DMS79 treated with DMSO at 0.1 percent for 48 hours (cell line): ENCODE measurements at places on chromosomes 4 and X.

GRCh38 chr4:178081896-178082295, 639.7 kb upstream of the AGA start:
- DNase-seq = no peak

DNA sequence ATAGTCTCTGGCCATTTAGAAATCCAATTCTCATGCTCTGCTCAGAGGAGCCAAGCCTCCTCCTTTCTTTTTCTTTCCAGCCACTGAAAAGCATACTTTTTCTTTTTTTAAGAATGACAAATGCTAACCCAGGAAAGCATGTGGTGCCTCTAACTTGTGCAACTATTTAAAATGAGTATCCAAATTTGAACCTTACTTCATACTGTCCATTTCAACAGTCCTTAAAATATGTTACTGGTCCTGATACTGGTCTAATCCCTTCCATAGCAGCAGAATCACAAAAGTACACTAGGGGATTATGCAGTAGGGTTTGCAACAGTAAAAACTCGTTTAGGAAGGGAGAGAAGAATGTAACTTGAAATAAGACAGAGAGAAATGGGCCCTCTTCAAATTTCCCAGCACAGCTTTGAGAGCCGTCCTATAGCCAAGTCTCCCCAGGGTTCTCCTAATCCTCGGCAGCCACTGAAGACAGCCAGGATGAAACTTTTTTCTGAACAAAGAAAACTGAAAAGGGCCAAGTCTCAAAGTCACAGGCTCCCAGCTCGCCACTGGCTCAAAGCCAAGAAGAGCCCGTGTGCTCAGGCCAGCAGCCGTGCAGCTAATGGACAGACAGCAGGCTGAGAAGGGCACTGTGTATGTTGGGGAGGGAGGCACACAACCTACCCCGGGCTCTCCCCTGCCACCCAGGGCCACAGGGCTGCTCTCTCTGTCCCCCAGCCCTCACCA, 39.5 kb downstream of the GPC4 start:
- DNase-seq = no peak

GRCh38 chr4:108454227-108454626, 166.1 kb upstream of the RPL34 start:
- no peak for DNase-seq

DNA sequence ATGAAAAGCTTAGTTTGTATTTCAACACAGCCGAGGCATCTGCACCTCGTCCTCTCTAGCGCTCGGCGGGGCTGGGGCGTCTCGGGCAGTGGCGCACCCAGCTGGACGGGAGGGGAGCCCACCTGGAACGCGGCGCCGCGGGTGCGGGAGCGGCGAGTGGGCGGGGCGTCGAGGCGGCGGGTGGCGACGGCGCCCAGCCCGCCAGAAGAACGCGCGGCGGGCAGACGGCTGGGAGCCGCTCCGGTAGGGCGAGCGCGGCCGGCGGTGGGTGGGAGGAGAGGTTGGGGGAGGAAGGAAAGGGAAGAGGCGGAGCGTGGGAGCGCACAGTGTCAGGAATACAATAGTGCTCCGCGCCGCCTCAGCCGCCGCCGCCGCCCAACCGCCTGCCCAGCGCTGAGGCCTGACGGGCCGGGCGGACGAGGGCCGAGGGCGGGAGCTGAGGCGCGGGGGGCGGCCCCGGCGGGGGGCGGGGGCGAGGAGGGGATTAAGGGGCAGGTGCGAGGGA, at the start of gene JADE3:
Gene JADE3, plus strand, starts transcription at position 324 of the 505 bp plus-strand sequence. CDS start 72,474 bp downstream, outside the sequence.
- DNase-seq = peak; percentile 10

- DNase-seq = no peak
Measured at GRCh38 chr4:109375778-109376414, 57.7 kb upstream of the SEC24B start.

DNA sequence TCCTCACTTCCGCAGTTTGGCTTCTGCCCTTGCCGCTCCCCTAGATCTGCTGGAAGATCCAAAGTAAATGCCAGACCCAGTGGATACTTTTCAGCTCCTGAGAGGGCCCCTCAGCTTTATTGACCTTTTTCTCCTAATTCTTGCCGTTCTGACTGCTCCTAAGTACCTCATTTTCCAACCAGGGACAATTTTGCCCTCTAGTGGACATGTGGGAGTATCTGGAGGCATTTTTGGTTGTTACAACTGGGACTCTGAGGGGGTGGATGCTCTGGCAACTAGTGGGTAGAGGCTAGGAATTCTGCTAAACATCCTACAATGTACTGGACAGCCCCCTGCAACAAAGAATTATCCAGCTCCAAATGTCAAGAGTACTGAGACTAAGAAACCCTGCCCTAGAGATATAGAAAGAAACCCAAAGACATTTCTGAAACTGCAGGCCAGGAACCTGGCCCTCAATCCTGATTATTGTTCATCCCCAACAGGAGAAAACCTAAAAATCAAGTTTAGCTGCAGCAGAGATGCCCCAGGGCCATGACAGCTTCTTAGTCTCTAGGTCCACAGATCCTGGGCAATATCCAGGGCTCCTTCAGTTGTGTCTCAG, 3.4 kb downstream of the TEX13B start:
- DNase-seq = peak; percentile 4

DNA sequence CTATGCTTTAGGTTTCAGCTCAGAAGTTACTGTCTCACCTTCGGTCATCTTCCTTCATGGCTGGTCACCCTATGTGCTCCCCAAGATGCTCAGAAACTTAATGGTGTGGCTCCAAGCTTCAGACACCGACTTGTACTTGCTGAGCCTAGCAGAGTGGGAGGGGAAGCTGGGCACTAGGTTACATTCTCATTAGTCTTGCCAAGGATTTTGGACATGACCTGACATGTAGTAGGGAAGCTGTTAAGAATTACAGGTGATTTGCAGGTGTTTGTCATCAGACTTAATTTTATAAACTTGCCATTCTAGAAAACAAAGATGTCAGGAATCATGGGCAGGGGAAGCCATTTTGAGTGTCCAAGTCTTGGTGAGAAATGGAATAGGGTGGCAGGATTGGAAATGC, 72.4 kb downstream of the CCNG2 start:
- no peak for DNase-seq

- DNase-seq = no peak
Measured at GRCh38 chrX:18389966-18390365, 35.4 kb upstream of the CDKL5 start.

- no peak for DNase-seq
Measured at GRCh38 chrX:140318296-140318695, 186.6 kb downstream of the SOX3 start.

DNA sequence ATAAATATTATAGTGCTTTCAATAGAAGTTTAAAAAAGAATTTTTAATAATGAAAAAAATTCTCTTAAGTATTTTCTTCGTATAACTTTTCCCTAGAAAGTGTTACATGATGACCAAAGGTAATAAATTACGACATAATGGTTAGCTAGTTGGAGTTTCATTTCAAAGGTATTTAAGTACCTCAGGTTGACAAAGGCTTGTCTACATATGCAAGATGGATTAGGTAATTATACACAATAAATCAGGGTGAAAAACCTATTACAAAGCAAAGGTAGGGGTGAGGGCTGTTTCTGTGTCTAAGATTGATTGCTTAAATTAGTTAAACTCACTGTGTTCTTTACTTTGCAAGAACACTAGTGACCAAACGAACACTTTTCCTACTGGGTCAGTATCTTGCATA, 508.5 kb upstream of the FAT1 start:
- DNase-seq = no peak

GRCh38 chr4:112023402-112023950, 121.8 kb upstream of the FAM241A start:
- no peak for DNase-seq

DNA sequence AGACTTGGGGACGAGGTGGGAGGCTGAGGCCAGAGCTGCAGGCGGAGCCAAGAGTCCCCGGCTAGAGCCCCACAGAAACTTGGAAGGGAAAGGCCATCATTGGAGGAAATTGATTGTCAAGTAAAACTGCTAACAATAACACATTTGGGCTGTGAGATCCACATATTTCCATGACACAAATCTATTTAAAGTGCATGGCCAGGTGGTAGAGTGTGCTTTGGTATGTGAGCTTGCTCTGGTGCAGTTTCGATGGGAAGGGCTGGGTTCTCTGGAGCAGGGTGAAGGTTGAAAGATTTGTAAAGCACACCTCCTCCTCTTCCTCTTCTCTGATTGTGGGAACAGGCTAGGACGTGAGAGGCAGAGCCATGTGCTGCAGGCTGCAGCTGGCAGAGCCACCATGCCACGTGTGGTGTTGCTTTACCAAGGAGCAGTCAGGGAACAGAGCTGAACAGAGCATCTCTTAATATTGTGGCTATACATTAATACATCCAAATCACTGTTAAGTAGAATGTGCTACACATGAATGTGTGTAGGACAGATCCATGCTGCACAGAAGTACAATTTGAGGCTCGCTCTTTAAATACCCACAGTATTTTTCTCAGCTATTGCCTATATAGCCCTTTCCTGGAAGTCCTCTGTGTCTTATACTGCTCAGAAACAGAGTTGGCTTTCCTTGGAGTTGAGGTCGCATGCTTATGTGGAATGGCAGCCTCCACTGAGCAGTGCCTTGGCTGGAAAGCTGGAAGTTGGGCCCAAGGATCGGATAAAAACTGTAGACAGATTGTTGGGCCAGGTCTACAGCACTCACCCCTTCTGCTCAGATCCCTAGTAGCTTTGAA, 37.7 kb downstream of the FHDC1 start:
- DNase-seq = no peak

- DNase-seq = no peak
Measured at GRCh38 chr4:1880332-1880731, 9.1 kb downstream of the NSD2 start.

DNA sequence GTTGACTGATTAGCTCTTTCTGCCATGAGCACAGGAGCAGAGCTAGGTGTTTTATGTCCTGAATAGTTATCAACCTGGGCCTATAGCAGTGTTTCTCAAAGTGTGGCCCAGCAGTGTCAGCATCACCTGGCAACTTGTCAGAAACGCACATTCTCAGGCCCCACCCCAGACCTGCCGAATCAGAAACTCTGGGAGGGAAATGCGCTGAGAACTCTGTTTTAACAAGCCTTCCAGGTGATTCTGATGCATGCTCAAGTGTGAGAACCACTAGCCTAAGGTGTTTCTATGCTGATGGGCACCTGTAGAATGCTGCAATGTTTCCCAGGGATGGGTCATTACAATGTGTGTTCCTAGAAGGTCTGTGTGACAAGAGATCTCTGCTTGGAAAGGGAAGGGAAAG, 257.5 kb downstream of the MID1IP1 start:
- DNase-seq = no peak

GRCh38 chrX:6095469-6095868, 133.2 kb downstream of the NLGN4X start:
- no peak for DNase-seq

GRCh38 chrX:7074148-7074907, 73.2 kb upstream of the STS start:
- DNase-seq = no peak

DNA sequence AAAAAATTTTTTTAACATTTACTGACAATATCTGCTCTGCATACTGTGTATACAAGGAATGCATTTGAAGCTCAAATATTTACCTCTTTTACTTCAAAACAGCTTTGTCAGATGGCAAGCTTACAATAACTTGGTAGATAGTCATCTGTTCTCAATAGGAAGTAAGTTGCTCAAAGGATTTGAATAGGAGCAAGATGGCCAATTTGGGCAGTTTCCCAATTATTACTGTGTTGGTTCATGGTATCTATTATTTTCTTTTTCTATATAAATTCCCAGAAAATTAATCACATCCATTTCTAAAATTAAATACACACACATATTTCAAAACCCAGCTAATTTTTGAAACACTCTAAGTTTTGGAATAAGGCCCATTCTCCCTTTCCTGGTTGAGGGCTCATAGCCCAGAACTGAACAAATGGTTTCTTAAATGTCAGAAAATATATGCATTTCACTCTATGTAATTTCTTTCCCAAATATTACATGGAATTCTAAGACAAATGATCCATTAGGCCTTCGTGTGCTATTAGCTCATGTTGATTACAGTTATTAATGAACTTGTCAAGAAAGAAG, 60.2 kb upstream of the BLTP1 start:
- no peak for DNase-seq

GRCh38 chr4:61094854-61095598, 105.1 kb upstream of the ADGRL3 start:
- no peak for DNase-seq

DNA sequence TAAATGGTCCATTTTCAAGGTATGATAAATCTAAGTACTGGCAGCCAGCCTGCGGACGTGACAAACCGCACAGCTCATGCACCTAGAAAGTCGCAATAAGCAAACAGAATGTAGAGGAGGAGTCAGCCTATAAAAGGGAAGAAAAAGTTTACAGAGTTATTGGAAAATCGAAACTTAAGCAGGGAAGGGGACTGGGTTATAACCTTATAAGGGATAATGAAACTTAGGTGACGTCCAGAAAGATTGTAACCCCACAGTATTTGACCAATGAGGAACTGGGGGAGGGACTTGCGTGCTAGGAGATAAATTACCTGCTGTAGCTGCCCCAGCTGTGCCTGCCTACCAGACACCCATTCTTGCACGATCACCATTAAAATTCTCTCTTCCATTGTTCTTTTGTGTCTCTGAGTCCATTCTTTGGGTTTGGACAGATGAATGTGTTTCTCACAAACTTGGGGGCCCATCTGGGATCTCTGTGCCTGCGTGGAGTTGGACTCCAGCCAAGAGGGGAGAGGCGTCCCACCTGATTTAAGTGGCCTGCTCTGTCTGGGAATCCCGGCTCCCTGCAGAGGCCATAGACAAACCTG, 61.0 kb downstream of the ZCCHC12 start:
- no peak for DNase-seq

DNA sequence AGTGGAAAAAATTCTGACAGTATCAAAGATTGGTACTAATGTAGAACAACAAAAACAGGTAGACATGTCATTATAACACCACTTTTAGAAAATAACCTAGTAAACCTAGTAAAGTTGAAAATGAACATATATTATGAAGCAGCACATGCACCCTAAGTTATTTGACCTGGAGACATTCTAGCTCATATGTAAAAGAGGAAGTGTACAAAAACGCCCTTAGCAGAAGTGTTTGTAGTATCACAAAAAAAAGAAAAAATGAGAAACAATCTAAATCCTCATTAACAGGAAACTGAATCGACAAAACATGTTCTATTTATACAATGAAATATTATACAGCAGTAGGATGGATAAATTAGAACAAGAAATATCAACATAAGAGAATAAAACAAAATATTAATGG, 318.9 kb upstream of the PPP1R2C start:
- no peak for DNase-seq

GRCh38 chr4:25449688-25450087, 72.6 kb downstream of the ANAPC4 start:
- DNase-seq = no peak

GRCh38 chrX:103608306-103608963, 672 bp downstream of the TCEAL3 start:
- no peak for DNase-seq

DNA sequence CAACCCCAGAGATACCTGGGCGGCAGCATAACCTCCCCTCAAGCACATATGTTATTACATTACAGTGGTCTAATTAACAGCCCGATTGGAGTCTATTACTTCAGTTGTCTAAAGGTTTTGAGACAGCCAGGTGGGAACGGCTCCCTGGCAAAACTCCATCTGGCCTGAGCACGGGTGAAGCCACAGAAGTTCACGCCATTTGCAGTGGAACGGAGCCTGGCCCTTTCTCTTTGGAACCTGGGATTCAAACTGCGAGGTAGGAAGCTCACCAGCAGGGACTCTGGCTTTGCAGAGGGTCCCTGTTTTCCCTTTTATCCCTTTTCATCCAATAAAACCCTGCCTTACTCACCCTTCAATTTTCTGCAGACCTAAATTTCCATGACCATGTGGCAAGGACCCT, 45.9 kb upstream of the NEIL3 start:
- no peak for DNase-seq
